ENCODE measurements at places on chromosomes 2 and 18. TPM values are rescaled to one million over a fixed set of nuclear protein-coding genes. Genes with fewer than 3 reads are reported as not detected.

Gene ST6GAL2
- 19.4 TPM for total RNA-seq

Gene ATP6V1B1
- 2.3 TPM for total RNA-seq

Gene CEP192
- total RNA-seq = 9.6 TPM

Gene CHMP3
- 129 TPM for total RNA-seq

Gene GCG
- not detected for total RNA-seq

Gene MAP2
- total RNA-seq = 0.44 TPM

Gene RNF152
- total RNA-seq = 0.02 TPM

Data from A549 treated with CpdA at 1 μM for 4 hours (cell line).